ENCODE measurements at places on chromosomes 3 and 15.

- peak; percentile 99 for DNase-seq
Observed at GRCh38 chr15:89052474-89052873, 35.8 kb upstream of the ABHD2 start.

DNA sequence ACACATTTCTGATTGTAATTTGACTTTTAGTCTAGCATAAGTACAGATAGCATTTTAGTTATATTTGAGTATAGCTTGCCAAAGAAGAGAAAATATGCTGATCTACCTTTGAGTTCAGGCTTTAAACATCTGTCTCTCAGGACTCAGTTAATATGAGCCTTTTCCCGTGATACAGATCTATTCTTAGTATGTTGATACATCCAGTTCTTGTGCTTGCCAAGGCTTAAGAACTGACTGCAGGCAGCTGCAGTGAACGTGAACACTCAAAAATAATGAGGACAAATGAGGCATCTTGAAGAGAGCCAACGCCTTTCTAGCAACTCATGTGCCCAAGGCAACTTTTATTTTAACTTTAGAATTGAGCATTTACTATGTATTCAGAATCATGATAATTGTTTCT lies 325.5 kb downstream of the SI start:
- DNase-seq: no peak

DNA sequence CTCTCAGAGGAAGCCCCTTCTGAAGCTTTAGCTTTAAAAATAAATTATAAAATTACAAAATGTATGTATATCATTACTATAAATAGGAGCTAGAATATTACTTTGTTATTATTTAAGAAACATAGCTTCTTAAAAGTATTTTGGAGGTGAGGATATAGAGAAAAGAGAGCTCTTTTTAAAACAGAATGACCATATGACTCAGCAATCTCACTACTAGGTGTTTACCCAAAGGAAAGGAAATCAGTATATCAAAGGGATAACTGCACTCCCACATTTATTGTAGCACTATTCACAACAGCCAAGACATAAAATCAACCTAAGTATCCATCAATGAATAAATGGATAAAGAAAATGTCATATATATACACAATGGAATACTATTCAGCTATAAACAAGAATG lies 119.6 kb downstream of the DMXL2 start:
- DNase-seq: no peak

DNA sequence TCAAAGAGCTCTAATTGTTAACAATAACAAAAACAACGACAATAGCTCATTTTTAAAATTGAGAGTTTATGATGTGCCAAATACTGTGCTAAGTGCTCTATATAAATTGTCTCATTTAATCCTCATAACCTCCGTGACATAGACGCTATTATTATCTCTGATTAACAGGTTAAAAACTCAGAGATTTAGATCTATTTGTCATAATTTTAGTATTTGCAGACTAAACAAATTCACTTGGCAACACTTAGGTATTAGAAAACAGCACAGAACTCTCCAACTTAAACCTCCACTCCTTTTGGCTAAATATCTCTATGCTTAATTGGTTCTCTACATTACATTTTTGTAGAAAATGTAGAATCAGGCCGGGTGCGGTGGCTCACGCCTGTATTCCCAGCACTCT lies 136.4 kb downstream of the SPATA16 start:
- no peak for DNase-seq

DNA sequence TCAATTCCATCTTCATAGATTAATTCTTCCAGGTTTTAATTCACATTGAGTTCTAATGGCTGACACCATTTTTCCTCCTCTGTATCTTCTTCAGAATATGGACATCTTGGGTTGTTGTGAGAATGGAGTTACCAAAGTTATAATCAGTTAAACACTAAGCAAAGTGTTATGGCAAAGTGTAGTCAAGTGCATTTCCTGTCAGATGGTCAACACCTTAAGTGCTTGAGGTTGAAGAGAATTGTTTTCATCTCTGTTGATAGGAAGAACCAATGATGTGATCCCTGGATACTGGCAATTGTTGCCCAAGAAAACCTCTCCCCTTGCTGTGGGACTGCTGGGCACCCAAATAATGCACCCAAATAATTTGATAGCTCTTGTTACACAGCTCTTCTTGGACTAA lies 102.6 kb upstream of the SATB1 start:
- DNase-seq: no peak

GRCh38 chr3:104510131-104510849 lies 856.4 kb upstream of the ALCAM start:
- no peak for DNase-seq

GRCh38 chr3:190319660-190320059 lies 2.6 kb downstream of the CLDN1 start:
- no peak for DNase-seq
